ENCODE measurements at places on chromosomes 5 and 9.

- no peak for DNase-seq
These were observed 526.1 kb downstream of the BNC2 start for GRCh38 chr9:16344343-16344742.

GRCh38 chr9:86022687-86023266 is 76.6 kb downstream of the GOLM1 start:
- no peak for DNase-seq

DNA sequence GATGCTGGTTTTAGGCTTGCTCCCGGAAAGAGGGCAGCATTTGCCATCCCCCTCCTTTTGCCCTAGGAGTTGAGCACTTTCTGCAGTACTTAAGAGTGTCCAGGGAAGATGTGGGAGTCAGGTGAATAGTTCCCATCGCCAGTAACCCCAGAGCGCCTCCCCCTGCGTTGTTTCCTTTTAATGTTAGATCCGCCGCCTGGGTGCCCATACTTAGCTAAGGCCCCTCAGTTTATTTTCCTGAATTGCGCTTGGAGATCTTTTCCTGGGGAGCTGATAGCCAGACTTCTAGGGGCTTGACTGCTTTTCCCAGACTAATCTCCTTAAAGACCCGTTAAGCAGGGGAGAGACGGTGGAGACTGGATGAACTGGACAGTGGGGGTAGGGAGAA is 377 bp upstream of the PCDHAC2 start:
- no peak for DNase-seq

DNA sequence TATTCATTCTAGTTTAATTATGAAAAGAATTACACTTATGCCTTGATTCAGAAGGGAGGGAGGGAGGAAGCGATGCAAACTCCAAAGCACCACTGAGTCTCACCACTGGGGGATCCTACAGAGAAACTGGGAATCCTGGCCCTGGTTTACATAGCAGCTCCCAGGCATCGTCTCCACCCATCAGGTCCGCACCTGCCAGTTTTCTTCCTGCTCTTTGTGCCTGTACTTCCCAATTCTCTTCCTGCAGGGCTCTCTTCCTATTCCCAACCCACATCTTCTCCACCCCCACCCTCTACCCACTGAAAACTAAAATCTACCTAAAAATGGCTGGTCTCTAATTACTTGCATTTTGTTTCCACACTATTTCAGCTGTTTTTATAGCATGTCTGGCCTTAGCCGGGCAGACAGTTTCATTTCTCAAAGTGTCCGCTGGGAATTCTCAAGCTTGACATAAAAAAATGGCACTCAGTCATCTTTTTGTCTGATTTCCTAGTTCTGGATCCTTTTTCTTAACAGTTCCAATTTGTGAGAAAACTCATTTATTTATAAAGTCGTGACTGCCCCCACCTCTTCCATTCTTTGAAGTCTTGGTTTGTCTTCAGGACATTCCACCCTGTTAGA is 1.6 kb upstream of the TNIP1 start:
- no peak for DNase-seq

GRCh38 chr5:122879076-122879475 is 33.7 kb downstream of the SNX24 start:
- DNase-seq, result no peak

DNA sequence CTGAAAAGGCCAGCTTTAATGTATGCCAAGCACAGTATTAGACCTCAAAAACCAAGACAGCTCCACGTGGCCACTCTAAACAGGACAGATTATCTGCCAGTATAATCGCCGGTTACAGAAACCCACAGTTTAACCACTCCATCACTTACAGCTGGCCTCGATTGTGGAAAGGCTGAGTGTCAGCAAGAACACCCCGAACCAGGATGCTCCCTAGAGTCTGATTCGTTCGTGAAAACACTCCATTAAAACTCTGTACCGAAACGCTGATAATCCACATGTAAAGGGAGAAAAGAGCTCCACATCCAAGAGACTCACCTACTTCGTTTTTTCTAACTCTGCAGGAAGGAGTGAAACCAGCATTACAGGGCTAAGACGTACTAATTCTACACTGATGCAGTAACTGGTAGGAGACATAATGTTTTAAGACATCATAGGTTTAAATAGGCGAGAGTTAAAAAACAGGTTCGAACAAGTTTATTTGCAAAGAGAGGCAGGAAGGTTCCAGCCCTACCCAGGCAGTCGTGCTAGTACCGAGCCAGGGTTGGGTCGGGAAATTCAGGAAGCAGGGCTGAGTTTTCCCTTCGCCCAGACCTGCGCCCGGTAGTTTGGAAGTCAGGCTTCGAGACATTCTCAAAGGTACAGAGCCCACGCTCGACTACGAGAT is 949 bp downstream of the SERINC5 start:
- no peak for DNase-seq

DNA sequence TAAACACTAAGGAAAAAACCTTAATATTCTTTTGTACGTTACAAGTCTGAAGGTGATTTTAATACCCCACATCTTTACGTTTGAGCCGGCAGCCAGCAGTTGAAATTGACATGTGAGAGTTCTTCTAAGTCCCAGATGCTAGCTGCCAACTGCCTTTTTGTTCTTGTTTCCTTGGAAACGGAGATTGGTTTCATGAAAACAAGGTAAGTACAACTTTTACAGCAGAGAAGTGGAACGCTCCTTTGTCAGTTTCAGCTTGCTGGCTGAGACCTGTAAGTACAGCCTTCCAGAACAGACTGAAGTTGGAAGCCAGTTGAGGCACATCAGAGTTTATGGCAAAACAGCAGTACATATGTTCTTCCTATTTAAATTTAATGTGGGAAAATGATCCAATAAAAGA is 1018.4 kb upstream of the ARRDC3 start:
- DNase-seq, result no peak

DNA sequence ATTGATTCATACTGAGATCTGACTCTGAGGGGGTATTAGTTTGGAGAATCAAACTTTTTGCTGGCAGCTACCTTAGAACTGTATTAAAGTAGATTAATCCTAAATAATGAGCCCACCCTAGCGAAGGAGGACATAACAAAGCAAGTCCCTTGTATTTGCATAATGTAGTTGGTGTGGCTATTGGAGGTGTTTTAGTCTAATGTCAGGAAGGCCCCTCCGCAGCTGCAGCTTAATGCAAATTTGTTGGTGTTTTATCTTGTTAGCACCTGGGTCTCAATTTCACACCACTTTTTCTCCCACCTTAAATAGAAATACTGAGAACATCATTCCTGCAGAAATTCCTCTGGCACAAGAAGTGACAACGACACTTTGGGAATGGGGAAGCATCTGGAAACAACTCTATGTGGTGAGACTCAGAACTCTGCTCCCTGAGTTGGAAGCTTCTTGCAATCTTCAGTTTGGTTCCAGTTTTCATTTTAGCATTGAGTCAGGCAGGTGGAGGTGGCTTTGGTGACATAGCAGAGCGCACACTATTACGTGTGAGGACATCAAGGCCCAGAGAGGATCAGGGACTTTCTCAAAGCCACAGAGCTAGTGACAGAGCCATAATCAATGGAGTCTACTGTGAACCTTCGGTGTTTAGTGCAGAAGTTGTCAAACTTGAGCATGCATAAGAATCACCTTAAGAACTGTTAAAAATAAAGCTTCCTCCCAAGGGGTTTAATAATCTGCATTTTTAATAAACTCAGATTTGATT is 33.9 kb downstream of the DOCK2 start:
- no peak for DNase-seq

DNA sequence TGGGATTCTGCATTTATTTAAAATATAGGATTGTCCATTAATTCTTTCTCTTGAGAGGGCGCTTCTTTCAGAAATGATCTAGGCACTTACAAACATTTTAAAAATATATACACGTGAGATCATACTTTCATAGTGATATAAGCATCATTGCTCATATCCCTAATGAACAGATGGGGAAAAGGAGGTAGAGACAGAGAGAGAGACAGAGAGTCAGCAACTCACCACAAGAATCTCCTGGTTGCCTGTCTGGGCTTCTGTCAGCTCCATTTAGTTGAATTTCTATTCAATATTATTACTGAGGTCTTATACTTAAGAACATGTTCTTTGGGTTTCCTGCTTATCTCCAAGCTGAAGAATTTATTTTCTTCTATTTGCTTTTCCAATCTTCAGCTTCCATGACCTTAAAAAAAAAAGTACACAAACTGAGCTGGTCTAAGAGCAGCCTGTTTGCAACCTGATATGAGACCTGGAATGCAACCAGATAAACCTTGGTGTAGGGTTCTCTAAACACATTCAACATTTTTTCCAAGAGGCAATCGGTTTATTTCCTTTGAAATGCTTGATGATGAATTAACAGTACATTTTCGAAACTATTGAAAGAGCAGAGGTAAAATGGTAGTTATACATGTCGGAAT is 51.6 kb upstream of the LIFR start:
- no peak for DNase-seq

GRCh38 chr9:80062567-80062966 is 490.8 kb downstream of the TLE4 start:
- DNase-seq, result no peak
